ENCODE measurements at places on chromosomes 6 and 20.
A peak's percentile ranks its signal among the peaks of the same experiment; 100 is the strongest.

- peak; percentile 56 for DNase-seq
Observed at GRCh38 chr6:106085984-106086813, at the start of gene PRDM1. Gene PRDM1 (plus strand): TSS chr6:106086336. CDS start chr6:106086554, 218 bp downstream.

GRCh38 chr6:90110971-90111370, 185.7 kb downstream of the BACH2 start:
- DNase-seq = no peak

DNA sequence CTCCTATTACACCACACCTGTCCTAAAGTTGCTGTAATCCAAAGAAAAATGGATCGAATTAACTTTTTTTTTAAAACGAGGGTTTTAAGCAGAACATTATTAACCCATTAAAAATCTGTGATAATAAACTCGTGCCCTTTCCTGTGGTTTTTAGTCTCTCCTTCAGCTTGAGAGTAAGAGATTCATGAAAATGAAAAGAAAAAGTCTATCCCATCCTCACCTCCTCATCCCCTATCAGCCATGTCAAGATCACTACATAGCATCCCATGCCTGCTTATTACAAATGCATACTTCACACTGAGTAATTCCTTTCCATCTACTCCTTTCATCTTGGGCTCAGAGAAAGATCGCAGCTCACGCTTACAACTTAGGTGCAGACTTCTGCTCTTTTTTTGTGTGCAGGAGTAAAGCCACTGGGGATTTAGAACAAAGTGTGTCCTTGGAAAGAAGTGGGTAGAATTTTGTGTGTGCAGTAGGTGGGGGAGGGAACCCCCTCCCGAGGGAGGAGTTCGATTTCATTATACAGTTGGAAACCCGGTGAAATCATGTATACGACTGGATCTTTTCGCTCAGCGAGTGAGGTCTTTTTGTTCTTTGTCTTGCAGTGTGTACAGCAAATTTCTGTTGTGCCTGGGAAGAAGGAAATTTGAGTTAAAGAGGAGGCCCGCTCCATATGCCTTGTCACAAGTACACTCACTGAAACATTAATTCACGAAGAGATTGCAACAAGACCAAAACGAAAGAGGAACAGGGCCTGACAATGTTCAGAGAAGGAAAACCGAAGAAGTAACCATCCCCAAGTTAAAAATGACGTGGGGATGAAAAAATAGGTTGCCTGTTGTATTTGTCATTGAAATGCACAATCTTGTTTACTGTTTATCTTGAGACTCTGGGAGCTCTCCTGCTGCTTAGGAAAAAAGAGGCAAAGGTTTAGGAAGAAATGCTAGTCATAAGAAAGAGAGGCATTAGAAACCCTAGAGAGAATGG, 146.5 kb upstream of the ZNF217 start:
- no peak for DNase-seq

DNA sequence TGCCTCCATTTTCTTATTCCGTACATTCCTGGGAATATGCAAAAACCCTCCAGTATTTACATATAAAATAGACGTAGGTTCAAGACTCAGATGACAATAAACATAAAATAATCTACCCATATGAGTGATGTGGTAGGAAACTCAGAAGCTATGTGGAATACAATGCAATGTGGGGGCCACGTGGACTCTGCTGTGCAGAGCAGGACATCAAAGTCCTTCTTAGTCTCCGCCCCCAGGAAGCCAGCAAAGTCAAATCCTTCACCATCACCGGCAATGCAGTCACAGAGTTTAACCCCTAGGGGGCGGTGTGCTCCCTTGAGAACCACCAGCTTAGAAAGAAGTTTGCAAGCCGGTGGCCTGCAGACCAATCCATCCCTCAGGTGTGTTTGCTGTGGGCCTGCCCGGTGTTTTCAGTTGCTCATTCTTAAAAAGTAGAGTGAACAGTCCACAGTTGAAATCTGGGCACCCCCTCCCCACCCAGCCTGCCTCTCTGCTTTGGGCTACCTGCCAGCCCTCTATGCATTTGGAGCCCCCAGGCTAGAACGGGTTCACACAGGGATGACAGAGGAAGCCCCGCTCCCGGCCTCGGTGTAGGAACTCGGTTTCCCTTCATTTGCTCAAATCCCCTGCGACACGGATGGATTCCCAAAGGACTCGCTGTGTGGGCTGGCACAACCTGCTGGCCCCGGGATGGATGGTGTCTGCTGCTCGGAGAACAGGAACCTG, 59.9 kb downstream of the SULF2 start:
- DNase-seq = peak; percentile 71

GRCh38 chr6:18837013-18837412, 449.9 kb downstream of the RNF144B start:
- DNase-seq = no peak

- no peak for DNase-seq
Observed at GRCh38 chr6:35905141-35905785, 15.6 kb downstream of the SRPK1 start.

- no peak for DNase-seq
Observed at GRCh38 chr6:43215066-43215465, 14.2 kb downstream of the DNPH1 start.

GRCh38 chr6:101806241-101806640, 412.7 kb downstream of the GRIK2 start:
- no peak for DNase-seq

- DNase-seq = no peak
Observed at GRCh38 chr6:105272786-105273185, 93.0 kb upstream of the POPDC3 start.

- DNase-seq = no peak
Observed at GRCh38 chr6:106442395-106442794, 81.9 kb downstream of the CRYBG1 start.

DNA sequence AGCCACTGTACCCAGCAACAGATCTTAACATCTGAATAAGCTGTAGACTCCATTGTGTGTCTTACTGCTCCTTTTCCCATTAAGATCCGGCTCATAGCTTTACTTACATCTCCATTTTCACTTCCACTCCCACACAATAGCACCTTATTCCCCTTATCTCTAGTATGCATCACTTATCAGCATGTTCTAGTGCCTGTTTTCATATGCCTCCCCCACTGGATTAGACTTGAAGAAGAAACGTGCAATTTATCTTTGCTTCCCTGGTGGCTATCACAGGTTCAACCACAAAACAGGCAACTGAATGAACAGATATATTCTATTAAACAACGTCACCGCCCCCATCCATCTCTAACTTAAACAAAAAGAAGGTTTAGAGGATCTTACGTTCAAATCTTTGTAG, 12.1 kb downstream of the SSR1 start:
- no peak for DNase-seq

DNA sequence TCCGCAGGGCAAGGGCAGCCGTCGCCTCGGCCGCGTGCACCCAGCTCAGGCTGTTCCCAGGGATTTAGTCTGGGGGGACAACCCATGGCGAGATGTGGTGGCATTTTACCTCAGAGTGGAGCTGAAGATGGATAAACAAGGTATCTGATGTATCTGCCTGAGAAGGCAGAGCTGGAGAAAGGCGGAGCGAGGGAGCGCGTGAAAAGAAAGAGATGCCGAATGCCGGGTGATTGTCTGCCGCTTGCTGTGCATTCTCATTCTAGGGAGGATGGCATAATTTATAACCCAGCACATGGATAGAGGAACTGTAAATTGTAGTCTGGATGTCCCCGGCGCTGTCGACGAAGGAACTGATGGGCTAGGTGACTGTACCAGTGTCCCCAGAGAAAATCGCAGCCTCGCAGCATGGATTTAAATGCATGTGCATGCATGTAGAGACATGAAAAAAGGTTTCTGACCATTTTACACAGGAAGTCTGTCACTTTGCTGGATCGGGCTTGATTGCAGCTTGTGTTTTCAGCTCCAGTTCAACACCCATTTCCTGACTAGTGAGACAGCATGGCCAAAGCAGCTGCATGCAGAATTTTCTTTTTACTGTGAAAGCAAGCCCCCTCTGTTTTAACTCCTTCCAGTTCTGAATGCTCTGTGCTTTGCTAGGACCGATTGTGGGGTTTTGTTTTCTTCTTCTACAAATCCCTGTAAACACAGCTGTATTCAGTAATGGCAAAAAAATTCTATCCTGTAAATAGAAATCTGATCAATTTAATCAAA, 149.7 kb downstream of the PRL start:
- DNase-seq = peak; percentile 61

DNA sequence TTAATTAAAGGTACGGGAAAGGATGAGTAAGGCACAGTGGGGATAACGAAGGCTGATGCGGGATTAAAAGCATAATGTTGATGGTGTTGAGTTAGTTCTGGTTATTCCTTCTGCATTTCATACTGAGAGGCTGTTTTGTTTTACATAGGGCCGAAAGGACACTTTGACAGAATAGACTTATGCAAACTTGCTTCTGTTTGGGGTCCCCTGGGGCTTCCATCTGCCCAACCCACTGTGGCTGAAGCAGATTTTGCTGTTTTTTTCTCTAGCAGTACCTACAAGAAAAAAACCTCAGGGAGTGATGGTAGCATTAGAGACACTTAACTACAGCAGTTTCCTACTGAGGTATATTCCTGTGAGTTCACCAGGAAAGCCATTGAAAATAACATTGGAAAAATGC, 136.1 kb upstream of the SUPT3H start:
- no peak for DNase-seq

- DNase-seq = no peak
Observed at GRCh38 chr6:144588697-144589325, 303.7 kb downstream of the UTRN start.

- no peak for DNase-seq
Observed at GRCh38 chr6:42042108-42042507, 8.2 kb upstream of the TAF8 start.

GRCh38 chr20:63690898-63691710, 5.3 kb upstream of the TNFRSF6B start:
- DNase-seq = no peak

DNA sequence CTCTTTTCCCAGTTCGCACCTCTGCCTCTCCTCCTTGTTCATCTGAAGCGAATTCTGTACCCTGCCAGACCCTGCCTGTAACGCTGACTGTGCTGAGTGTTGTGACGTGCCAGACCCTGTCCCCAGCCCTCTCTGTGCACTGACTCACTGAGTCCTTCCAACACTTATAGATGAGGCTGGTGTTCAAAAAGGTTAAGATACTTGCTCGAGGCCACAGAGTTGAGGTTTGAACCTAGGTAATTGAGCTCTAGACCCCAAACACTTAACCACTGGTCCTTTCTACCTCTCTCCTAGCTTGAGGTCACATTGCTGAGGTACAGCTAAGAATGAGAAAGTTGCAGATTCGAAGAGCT, 45.7 kb upstream of the NEDD9 start:
- no peak for DNase-seq

DNA sequence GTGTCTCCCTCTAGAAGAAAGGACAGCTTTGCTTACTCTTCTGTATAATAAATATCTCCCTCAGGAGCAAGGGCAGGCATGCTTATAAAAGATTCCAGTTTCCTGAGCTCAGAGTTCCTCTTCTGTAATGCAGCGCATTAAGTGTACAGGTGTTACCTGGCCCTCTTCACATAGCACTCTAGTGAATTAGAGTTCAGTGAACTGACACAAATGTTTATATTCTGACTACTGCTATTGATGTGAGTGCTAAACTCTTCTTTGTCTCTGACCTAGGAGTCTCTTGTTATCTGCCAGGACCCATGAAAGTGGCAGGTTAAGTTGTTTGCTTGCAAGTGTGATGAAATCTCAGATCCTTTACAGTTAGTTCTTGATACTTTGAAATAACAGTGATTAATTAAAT, 33.5 kb downstream of the CYB5R4 start:
- DNase-seq = no peak

DNA sequence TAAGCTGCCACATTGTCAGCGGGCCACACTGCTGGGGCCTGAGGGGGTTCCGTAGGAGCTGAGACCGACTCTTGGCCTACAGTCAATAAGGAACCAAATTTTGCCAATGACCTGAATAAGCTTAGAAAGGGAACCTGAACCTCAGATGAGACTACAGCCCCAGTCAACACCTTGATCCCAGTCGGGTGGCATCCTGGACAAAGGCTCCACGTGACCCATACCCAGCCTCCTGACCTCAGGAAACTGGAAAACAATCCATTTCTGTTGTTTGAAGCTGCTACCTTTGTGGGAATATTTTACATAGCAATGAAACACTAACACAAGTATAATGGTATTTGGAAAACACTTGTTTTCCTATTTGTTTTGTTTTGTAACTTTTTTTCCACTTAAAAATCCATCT, 179.9 kb upstream of the RALGAPA2 start:
- no peak for DNase-seq

DNA sequence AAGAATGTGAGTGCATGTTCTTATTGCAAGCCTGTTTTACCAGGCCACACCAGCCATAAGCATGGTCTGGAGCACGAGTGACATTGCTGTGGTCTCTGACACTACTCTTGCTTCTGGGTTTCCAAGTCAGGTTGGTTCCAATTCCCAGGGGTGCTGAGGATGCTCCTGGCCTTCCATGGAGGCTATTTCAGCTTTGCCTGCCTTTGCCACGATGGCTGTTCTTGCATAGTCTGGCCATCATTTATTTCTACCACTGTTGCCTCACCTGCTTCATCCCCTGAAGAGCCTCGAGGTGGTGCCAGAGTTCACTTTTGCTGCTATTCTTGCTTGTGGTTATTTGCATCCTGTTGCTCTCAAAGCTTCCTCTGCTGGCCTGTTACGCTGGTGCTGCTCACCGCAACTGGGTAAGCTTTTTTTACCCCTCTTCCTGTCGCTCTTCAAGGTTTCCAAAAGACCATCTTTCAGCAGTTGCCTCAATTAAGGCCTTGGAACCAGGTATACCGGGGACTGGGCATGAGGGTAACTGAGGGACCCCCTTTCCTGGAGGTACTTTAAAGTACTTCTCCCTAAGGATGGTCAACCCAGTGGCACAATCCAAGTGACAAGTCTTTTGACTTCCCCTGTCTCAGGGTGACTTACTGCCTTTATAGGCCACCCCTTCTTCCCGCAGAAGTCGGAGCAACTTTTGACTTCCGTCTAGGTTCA, 64.5 kb downstream of the AKAP7 start:
- DNase-seq = no peak

- no peak for DNase-seq
Observed at GRCh38 chr20:12177657-12178293, 260.1 kb downstream of the BTBD3 start.

DNA sequence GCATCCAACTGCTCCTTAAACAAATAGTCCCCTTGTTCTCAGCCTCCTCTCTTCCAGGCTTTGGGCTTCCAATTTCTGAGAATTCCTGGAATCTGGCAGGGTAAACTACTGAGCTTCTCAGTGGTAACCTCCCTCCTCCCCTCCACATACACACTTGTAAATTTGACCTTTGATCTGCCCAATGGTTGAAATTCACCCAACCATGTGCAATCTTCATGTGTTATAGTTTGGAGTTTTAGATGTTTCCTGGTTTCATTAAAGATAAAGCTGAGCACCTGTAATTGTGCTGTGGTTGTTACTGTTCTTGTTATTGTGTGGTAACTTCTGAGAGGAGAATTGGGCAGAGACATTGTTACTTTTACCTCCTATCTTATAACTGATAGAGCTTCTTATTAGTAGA, 328.4 kb downstream of the TPBG start:
- no peak for DNase-seq

Measured in dorsolateral prefrontal cortex (tissue), 122 donors.